CD4-positive, alpha-beta memory T cell (primary cell): ENCODE measurements at places on chromosomes 1 and 21. TPM values are rescaled to one million over a fixed set of nuclear protein-coding genes. Genes with fewer than 3 reads are reported as not detected.

Gene TRIM63
- not detected for total RNA-seq

Gene NCAM2
- total RNA-seq: not detected

Gene PRMT6
- 20.9 TPM for total RNA-seq

Gene C2CD4D
- total RNA-seq: 1.7 TPM

Gene WNT2B
- 0.70 TPM for total RNA-seq

Gene DHRS3
- 87.4 TPM for total RNA-seq

Gene STYXL2
- total RNA-seq: not detected

Gene MYOM3
- not detected for total RNA-seq

Gene NBPF11
- 28.1 TPM for total RNA-seq

Gene PRDM2
- 113 TPM for total RNA-seq

Gene TMPRSS2
- total RNA-seq: not detected

Gene NUF2
- total RNA-seq: 1.7 TPM

Gene NGF
- total RNA-seq: not detected

Gene RAB3GAP2
- 44.9 TPM for total RNA-seq

Gene MARK1
- total RNA-seq: not detected

Gene KRTAP19-1
- total RNA-seq: not detected

Gene ADAR
- total RNA-seq: 247 TPM

Gene TMEM125
- not detected for total RNA-seq

Gene PLXNA2
- total RNA-seq: 4.0 TPM

Gene KCNJ15
- 0.17 TPM for total RNA-seq

Gene TFF2
- total RNA-seq: not detected

Gene SLC5A9
- total RNA-seq: not detected

Gene C1orf115
- total RNA-seq: 2.0 TPM

Gene DIPK1A
- 14.5 TPM for total RNA-seq

Gene CLCC1
- total RNA-seq: 29.7 TPM

Gene BCL2L15
- total RNA-seq: 2.1 TPM
